ENCODE measurements at places on chromosomes 2 and 18.

DNA sequence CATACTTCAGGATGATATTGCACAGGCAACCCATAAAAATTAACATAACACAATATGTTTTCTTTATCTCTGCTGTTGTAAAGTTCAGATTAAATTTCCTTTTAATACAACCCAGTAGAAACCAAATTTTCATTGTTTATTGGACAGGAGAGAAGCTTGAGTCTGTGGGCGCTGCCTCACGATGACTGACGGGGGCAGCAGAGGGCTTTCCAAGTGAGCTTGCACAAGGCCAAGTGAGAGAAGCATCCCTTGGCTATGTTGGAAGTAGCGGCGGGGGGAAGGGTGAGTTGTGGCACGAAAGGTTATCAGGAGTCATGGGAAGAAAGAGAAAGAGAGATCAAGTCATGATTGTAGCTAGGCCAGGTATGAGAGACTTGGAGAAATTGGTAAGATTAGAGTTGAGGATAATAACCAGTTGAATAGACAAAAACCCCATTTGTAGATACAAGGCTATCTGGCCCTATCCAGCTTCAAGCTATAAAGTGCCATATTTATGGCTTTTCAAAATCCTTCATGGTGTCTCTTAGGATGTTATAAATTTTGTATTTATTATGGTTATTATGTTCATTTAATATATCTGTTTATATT lies 413.7 kb upstream of the FAM98A start:
- DNase-seq: no peak

GRCh38 chr18:10476338-10476791 lies 21.9 kb downstream of the APCDD1 start:
- no peak for DNase-seq

DNA sequence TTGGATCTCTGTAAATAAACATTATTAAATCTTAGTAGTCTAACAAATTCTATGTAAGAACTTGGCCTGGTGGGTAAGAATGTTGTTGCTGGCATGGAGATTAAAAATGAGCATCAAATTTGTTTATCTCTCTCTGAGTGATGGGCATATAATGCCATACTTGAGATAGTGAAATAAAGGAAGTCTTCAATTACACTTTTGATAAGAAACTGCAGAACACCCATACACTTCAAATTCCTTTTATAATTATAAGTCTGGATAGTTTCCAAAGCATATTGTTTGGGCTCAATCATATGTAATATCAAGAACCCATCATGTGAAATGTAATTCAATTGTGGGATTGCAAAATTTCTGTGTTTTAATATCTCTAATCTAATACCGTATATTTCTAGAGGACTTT lies 47.4 kb upstream of the PARD3B start:
- no peak for DNase-seq

DNA sequence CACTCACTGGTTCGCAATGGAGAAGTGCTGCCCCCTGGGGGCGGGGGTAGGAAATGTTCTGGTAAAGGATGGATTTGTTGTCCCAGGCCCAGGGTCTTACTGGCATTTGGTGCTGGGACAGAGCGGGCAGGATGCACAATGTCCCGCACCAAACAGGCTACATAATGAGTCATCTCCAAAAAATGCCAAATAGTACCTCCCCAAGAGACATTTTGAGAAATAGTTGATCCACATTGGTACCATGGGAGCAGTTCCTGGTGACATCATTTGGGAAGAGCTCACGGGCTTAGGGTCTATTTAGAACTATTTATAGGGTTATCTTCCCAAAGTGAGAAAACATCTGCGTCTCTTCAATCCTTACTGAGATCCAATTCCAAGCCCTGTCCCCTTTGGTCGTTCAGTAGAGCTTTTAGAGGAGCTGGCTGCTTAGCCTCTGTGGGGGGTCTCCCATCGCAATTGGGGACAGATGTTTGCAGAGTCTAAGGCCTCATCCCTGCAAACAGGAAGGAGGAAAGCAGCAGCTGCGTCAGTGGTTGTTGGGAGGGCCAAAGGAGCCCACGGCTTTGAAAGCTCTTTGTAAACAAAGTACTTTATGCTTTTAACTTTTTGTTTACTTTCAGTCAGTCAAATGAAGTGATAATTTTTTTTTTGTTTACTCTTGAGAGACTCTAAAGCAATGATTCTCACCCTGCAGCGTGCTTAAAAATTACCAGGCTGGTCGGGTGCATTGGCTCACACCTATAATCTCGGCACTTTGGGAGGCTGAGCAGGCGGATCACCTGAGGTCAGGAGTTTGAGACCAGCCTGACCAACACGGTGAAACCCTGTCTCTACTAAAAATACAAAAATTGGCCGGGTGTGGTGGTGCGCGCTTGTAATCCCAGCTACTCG lies 49.3 kb downstream of the GREB1 start:
- DNase-seq: no peak

DNA sequence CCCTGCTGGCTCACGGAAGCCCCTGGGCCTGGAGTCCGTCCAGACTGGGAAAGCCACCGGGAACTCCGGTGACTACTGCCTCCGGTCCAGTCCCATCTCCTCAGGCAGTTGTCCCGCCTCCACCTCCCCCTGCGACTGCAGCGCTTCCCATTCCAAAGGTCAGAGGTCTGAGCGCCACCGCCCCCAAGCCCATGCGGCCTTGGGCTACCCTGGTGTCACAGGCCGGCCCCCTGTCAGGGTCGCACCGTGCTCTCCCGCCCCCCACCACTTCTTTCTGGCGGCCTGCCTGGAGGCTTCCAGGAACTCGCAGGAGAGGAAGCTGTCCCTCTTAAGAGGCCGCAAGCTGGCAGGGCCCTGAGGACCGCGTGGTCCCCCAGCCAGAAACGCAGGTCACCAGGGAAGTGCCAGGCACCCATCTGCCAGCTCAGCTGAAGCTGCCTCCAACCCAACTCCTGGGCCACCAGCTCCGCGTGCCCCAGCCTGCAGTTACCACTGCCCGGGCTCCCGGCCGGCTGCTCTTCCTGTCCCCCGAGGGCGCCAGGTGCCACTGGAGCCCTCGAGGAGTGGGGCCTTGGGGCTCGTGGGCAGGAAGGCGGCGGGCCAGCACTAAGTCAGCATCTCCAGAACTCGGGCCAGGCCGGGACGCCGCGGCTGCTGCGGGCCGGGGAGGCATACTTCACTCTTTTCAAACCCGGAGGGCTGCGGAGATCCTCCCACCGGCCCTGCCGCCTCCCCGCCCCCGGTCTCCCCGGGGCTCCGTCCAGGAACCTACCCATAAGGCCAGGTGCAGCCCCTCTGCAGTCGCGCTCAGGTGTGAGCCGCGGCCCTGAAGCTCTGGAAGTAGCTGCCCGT lies 83.3 kb upstream of the POMC start:
- no peak for DNase-seq

- no peak for DNase-seq
Observed at GRCh38 chr2:180004731-180005130, 2.4 kb downstream of the CWC22 start.

All from esophagus squamous epithelium (tissue), 5 donors.